ENCODE measurements at places on chromosomes 6 and 20. TPM values are rescaled to one million over a fixed set of nuclear protein-coding genes. Genes with fewer than 3 reads are reported as not detected.

The HLA-DQB1 gene
- total RNA-seq = 6.9 TPM

The PSORS1C1 gene
- 0.99 TPM for total RNA-seq

The BEND6 gene
- total RNA-seq = 27.1 TPM

The BPIFB2 gene
- total RNA-seq = 0.11 TPM

DNA sequence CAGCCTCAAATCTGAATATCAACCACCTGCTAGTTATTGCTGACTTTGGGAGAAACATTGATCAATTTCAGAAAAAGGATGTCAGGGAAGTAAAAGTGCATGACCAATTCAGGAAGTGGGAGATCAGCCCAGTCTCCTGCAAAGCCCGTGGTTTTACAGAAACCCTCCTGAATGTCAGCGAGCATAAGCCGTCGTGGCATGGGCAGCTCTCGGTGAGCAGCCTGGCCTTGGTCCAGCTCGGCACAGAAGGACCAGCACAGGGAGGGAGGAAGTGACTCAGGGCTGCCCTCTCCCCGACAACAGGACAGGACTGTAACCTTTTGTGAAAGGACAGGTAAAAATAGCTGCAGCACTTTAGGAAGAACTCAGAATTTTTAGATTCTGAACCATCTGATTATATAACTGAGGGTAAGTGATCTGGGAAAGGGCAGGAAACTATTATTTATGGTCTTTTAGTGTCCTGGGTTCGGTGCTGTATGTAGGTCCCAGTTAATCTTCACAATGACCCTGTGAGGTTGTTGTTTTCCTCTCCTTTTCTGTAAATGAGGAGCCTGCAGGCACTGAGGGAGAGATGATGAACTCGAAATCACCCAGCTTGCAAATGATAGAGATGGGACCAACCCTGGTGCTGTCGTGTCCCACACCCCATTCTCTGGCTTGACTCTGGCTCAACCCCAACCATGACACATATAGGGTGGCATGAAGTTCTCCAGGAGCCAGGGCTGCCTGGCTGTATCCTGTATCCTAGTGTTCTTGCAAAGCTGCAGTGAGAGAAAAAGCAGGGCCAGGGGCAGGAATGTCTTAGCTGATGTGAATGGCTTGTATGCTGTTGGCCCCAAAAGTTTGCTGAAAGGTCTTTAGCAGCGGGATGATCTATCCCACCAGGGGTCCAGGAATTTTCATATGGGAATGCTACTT, 37.6 kb downstream of the NRN1 start:
- H3K36me3 ChIP-seq = no peaks in the 10 kb centered on the region
- no peak for DNase-seq
- H3K4me3 ChIP-seq = no peak overlapping the region
- no peaks in the 10 kb centered on the region for H3K4me1 ChIP-seq
- H3K27ac ChIP-seq = no peak overlapping the region

DNA sequence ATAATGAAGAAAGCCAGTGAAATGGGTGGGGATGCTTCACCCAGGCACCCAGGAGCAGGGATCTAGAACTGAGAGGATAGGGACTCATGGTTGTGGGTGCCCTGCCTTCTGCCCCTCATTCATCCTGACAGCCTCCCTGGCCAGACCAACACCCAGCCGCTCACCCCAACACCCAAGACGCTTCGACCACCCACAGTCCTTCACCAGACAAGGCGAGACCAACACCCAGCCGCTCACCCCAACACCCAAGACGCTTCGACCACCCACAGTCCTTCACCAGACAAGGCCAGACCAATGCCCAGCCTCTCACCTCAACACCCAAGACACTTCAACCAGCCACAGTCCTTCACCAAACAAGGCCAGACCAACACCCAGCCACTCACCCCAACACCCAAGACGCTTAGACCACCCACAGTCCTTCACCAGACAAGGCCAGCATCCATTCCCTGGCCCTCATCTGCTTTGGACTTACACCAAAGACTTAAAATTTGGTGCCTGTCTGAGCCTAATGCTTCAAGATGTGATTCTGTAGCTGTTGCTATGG, 131.5 kb downstream of the ANKRD60 start:
- H3K27me3 ChIP-seq = peaks cover under 1% of the 10 kb centered on the region
- no peak for DNase-seq
- no peaks in the 10 kb centered on the region for H3K36me3 ChIP-seq
- peaks cover 2% of the 10 kb centered on the region for H3K4me1 ChIP-seq
- no peak overlapping the region for H3K27ac ChIP-seq

GRCh38 chr20:19827818-19828217, 69.8 kb downstream of the RIN2 start:
- H3K27ac ChIP-seq = no peak overlapping the region
- DNase-seq = no peak
- H3K27me3 ChIP-seq = no peaks in the 10 kb centered on the region
- no peaks in the 10 kb centered on the region for H3K36me3 ChIP-seq
- H3K4me3 ChIP-seq = no peak overlapping the region

DNA sequence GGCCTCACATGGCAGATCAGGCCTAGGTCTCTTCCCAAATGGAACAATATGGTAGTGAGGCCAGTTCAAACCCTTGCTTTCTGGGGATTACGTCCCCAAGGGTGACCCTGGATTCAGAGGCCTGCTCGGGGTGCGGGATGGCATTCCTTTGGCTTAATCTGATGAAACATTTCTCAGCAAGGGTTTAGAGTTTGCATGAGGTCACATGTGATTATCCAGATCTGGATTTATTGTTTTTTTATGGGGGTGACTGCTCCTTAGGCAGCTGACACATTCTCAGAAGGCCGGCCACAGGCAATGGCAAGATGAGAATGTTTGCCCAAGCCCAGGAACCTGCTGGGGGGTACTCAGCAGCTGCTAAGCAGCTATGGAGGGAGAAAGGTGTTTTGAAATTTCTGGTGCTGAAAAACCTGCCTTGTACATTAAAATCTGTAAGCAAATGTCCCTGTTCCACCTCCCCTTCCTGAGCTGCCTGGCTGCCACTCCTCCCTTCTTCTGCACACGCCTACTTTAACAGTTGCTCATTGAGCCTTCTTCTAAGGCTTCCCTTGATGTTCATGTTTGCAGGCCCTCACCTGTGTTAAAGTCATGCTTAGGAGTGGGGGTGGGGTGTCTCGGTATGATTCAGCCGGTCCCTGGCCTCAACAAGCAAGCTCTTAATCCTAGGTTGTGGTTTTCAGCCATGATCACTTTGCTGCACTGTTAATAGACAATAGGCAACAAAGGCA, 37.9 kb upstream of the FUCA2 start:
- no peak overlapping the region for H3K4me3 ChIP-seq
- DNase-seq = no peak
- H3K27ac ChIP-seq = no peak overlapping the region
- no peaks in the 10 kb centered on the region for H3K27me3 ChIP-seq
- no peaks in the 10 kb centered on the region for H3K36me3 ChIP-seq
- no peaks in the 10 kb centered on the region for H3K4me1 ChIP-seq

DNA sequence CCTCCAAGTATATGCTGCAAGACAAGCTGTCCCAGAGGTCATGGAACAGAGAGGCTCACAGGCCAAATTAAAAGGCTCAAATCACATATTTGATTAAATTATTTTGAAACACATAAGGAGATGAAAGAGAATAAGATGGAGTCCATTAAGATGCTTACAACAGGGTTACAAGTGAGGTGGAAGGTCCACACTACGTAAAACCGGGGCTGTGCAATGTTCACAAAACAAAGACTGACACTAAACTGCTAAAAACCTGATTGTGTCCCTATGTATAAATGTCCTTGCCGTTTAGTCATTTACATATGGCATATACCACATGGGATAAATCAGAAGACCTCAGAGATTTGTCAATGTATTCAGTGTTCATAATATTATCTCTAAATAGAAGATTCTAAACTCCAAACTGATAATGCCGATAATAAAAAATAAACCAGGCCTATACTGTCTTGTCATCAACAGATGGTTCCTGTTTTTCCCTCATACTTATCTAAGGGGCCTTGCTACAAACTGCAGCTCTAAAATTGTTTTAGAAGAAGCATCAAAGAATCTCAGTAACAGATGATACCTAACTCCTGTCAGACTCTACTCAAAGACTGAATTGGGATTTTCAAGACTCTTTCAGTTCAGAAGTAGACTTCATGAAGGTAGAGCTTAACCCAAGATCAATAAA, 51.8 kb upstream of the RIPOR2 start:
- DNase-seq = no peak
- no peaks in the 10 kb centered on the region for H3K27me3 ChIP-seq
- H3K4me3 ChIP-seq = no peak overlapping the region
- H3K27ac ChIP-seq = no peak overlapping the region
- H3K4me1 ChIP-seq = no peaks in the 10 kb centered on the region

- H3K36me3 ChIP-seq = no peaks in the 10 kb centered on the region
- no peaks in the 10 kb centered on the region for H3K27me3 ChIP-seq
- no peak for DNase-seq
- no peak overlapping the region for H3K27ac ChIP-seq
Measured at GRCh38 chr6:3961581-3962215, 112.5 kb downstream of the FAM50B start.

- H3K4me1 ChIP-seq = peaks cover 63% of the 10 kb centered on the region
- peak overlapping the region; percentile 82 for H3K27ac ChIP-seq
- peak overlapping the region; percentile 58 for H3K4me3 ChIP-seq
- peaks cover 32% of the 10 kb centered on the region for H3K36me3 ChIP-seq
- no peak for DNase-seq
Measured at GRCh38 chr20:37519508-37520418, 1.3 kb upstream of the NNAT start.

DNA sequence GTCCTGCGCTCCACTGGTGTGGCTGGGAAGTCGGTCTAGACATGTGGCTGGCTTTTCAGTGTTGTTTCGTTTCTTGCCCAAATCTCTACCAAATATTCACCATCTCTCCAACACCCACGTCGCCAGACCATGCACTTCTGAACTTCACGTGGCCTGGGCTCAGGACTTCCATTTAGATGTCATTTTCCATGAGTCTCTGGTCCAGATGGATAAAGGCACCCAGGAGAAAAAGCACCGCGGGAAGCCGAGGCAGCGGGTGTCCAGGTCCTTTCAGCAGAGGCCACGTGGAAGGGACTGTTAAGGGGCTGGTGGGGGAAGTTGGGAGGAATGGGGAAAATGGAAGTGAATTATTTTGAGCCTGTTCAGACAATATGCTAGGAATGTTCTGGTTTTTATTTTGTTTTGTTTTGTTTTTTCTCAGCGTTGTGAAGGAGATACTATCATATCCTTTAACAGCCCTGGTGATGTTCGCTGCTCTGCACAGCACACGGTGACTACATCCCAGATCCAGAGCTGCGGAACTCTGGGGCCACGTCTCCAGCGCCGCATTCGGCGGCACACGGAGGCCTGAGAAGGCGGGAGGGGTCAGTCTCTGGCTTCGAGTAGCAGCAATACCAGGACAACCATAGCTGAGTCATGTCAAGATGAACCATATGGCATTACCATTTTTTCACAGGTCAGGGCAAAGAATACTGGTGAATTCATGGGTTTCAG, 230.3 kb downstream of the THBS2 start:
- H3K27me3 ChIP-seq = no peaks in the 10 kb centered on the region
- H3K4me1 ChIP-seq = peaks cover 15% of the 10 kb centered on the region
- H3K36me3 ChIP-seq = no peaks in the 10 kb centered on the region
- no peak overlapping the region for H3K4me3 ChIP-seq
- no peak for DNase-seq

GRCh38 chr6:143405373-143406154, 44.9 kb downstream of the ADAT2 start:
- H3K4me1 ChIP-seq = peaks cover 4% of the 10 kb centered on the region
- H3K36me3 ChIP-seq = no peaks in the 10 kb centered on the region
- no peaks in the 10 kb centered on the region for H3K27me3 ChIP-seq
- no peak for DNase-seq
- no peak overlapping the region for H3K4me3 ChIP-seq

GRCh38 chr20:14470231-14470899, 133.0 kb upstream of the FLRT3 start:
- H3K27me3 ChIP-seq = no peaks in the 10 kb centered on the region
- no peak overlapping the region for H3K27ac ChIP-seq
- no peaks in the 10 kb centered on the region for H3K4me1 ChIP-seq
- no peak for DNase-seq
- no peak overlapping the region for H3K4me3 ChIP-seq

DNA sequence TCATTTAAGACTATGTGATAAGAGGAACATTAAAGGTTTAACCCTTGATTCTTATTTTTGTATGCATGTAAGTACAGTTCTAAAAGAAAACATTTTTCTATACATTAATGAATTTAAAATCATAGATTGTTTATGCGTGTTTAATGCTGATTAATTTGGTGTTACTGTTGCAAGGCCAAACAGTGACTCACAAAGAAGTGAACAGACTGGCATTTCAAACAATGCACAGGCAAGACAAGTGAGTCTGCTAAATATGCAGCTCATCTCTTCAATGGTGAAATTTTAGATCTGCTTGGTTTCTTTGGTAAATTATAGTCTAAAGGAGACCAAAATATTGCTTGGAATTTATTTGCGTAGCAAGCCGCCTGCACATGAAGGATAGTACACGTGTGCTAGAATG, 417.4 kb upstream of the SOX4 start:
- no peak overlapping the region for H3K4me3 ChIP-seq
- H3K36me3 ChIP-seq = no peaks in the 10 kb centered on the region

- no peak overlapping the region for H3K27ac ChIP-seq
- H3K4me1 ChIP-seq = no peaks in the 10 kb centered on the region
- DNase-seq = no peak
- H3K4me3 ChIP-seq = no peak overlapping the region
- no peaks in the 10 kb centered on the region for H3K27me3 ChIP-seq
Measured at GRCh38 chr20:622161-622560, 12.1 kb upstream of the TCF15 start.

GRCh38 chr20:54268941-54269340, 61.1 kb downstream of the PFDN4 start:
- no peak overlapping the region for H3K4me3 ChIP-seq
- no peak for DNase-seq
- H3K27me3 ChIP-seq = no peaks in the 10 kb centered on the region
- no peaks in the 10 kb centered on the region for H3K4me1 ChIP-seq
